ENCODE measurements at places on chromosomes 4 and X.

GRCh38 chr4:80465238-80465637 is 129.7 kb downstream of the CFAP299 start:
- no peak for DNase-seq

GRCh38 chr4:54999003-54999402 is 126.4 kb downstream of the KDR start:
- DNase-seq: peak; percentile 82

DNA sequence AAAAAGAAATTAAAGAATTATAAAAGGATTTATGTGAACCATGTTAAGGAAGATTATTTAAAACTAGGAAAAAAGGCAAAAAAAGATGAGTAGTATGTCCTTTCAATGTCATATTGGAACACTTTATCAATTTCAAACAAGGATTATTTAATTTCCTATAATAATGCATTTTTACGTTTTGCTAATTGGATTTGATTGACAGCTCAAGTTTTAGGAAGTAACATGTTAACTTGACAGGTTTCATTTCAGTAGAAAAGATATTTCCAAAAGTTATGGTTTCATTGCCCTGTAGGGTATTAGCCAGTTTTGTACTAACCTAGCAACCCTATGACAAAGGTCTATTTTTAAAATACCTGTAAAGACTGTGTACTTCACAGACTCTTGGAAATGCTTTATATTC is 379.6 kb upstream of the ZFP42 start:
- DNase-seq: no peak

DNA sequence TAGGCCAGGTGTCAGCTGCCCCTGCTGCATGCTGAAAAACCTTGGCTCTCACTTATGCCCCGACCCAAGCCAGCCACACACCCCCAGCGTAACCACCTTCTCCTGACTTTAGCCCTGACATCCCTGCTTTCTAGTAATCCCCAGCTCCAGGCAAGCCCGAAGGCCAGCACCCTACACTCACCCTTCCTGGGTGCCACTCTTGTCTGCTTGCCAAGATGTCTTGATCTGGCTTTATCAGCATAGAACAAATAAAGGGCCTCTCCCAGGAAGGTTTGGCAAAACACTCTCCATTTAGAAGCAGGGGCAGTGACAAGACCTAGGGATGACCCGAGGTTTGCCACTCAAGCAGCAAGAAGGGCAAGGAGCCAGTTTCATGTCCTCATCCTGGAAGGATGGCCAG is 6.8 kb upstream of the MAP9 start:
- no peak for DNase-seq

DNA sequence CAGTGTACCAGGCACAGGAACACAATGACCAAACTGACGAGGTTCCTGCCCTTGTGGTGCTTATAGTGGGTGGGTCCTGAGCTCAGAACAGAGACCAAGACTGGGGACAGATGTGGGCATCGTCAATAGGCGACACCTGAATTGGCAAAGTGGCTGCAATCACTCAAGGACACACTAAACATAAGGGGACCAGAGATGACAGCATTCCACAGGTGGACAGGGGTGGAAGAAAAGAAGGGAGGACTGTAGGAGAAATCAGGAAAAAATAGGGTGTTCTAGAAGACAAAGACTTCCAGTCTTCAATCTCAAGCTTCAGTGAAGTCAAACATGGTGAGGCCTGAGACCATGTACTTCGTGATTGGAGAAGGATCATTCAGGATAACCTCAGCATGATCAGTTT is 5.8 kb downstream of the SH3KBP1 start:
- DNase-seq: no peak
